Hepatocyte (in vitro differentiated cells): ENCODE measurements at places on chromosomes 5 and 9. TPM values are rescaled to one million over a fixed set of nuclear protein-coding genes. Genes with fewer than 3 reads are reported as not detected.
A peak's percentile ranks its signal among the peaks of the same experiment; 100 is the strongest.

DNA sequence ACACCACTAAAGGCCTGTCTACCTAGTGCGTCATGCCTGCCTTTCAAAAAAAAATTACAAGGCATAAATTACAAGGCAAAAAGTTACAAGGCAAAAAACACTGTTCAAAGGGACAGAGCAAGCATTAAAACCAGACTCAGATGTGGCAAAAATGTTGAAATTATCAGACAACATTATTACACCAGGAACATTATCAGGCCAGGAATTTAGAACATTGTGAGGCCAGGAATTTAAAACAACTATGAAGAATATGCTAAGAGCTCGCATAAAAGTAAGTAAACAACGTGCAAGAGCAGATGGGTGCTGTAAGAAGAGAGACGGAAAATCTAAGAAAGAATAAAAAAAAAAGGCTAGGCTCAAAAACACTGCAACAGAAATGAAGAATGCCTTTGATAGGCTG, 18.2 kb upstream of the MLANA start:
- peak overlapping the region; percentile 64 for H3K27ac ChIP-seq
- H3K36me3 ChIP-seq: no peaks in the 10 kb centered on the region

OR1Q1 gene
- total RNA-seq: not detected in 2 replicates

DNA sequence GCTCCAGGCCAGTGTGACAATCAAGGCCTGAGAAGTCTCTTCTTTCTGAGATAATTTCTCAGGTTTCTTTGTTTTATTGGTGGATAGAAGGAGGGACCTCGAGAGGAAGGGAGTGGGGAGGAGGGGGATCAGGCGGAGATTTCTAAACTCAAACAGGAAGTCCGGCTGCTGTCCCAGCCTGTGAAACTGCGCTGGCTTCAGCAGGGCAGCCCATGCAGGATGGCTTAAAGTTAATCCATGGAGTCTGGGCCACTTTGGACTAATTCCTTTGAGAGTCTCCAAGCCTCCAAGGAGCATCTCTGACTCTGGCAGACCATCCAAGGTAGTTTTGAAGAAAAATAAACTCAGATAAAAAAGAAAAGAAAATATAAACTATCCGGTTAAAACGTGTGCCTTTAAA, 378.5 kb downstream of the MLLT3 start:
- no peaks in the 10 kb centered on the region for H3K4me1 ChIP-seq
- H3K27ac ChIP-seq: peak overlapping the region; percentile 47
- no peaks in the 10 kb centered on the region for H3K27me3 ChIP-seq
- H3K4me3 ChIP-seq: no peak overlapping the region
- DNase-seq: no peak

PCDHAC1 gene
- total RNA-seq: 6.3 and 7.0 TPM in 2 replicates

SMIM33 gene
- not detected in 2 replicates for total RNA-seq

DDX41 gene
- 45.0 and 65.9 TPM in 2 replicates for total RNA-seq

CNTNAP3 gene
- total RNA-seq: 0.44 and 1.00 TPM in 2 replicates

GZMA gene
- total RNA-seq: not detected in 2 replicates

TAF11L5 gene
- not detected in 2 replicates for total RNA-seq

HAND1 gene
- total RNA-seq: 35.6 and 39.2 TPM in 2 replicates

ATG10 gene
- total RNA-seq: 8.9 and 11.8 TPM in 2 replicates

DNA sequence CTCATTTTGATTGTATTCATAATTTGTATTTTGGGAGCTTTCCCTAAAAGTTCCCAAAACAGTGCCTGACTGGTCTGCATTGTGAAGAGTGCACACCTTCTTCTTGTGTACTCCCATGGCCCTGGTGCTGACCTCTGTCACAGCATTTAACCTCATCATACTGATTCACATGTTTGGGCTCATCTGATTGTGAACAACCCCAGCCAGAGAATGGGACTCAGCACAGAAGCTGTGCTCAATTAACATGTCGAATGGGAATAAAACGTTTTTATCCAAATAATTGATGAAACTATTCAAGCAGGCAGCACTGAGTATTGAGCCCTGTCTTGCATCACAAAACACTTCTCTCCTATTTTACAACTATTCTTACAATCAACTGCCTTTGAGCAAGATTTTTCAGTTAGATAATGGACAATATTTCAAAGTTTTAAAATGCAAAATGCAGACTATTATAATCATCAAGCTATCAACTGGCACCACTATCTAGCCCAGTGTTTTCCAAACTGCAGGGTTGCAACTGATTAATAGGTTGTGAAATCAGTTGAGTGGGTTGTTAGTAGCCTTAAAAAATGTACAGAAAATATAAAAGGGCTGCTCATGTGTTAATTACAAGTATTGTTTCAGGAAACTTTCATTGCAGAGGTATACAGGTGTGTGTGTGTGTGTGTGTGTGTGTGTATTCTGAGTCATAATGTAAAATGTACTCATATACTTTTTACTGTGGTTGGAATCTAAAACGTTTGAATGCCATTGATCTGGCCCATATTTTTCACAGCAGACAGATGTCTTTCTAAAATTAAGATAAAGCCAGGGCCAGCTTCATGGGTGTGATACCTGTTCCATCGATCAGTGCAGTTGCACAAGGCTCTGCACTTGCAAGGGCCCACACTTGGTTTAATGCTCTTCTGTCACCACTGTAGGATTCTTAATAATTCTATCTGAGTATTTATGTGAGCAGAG, 190.5 kb downstream of the PIK3R1 start:
- H3K4me3 ChIP-seq: no peak overlapping the region
- peak overlapping the region; percentile 54 for H3K27ac ChIP-seq
- no peaks in the 10 kb centered on the region for H3K27me3 ChIP-seq
- no peak for DNase-seq
- H3K4me1 ChIP-seq: peaks cover 9% of the 10 kb centered on the region

DNA sequence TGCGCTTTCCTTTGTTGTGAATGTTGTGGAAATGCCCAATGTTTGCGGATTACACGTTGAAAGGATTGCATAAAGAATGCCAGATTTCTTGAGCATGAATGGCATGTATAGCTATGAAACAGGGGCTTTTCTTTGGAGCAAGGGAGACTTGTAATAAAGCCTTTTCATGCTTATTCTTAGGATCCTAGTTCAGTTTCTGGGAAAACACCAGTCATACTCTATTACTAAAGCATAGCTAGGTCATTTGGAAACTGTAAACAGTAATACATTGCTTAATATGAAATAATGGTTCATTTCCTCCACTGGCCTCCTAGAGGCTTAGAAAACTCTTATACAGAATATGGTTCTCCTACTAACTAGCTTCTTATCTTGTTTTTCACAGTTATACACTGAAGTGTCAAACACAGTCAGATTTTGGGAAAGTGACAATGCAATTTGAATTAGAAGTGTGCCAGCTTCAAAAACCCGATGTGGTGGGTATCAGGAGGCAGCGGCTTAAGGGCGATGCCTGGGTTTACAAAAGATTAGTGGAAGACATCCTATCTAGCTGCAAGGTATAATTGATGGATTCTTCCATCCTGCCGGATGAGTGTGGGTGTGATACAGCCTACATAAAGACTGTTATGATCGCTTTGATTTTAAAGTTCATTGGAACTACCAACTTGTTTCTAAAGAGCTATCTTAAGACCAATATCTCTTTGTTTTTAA, 104.2 kb downstream of the MELK start:
- no peak overlapping the region for H3K4me3 ChIP-seq
- no peak for DNase-seq
- H3K27ac ChIP-seq: no peak overlapping the region
- H3K4me1 ChIP-seq: no peaks in the 10 kb centered on the region
- no peaks in the 10 kb centered on the region for H3K36me3 ChIP-seq

ACER2 gene
- total RNA-seq: 6.3 and 6.6 TPM in 2 replicates

DNA sequence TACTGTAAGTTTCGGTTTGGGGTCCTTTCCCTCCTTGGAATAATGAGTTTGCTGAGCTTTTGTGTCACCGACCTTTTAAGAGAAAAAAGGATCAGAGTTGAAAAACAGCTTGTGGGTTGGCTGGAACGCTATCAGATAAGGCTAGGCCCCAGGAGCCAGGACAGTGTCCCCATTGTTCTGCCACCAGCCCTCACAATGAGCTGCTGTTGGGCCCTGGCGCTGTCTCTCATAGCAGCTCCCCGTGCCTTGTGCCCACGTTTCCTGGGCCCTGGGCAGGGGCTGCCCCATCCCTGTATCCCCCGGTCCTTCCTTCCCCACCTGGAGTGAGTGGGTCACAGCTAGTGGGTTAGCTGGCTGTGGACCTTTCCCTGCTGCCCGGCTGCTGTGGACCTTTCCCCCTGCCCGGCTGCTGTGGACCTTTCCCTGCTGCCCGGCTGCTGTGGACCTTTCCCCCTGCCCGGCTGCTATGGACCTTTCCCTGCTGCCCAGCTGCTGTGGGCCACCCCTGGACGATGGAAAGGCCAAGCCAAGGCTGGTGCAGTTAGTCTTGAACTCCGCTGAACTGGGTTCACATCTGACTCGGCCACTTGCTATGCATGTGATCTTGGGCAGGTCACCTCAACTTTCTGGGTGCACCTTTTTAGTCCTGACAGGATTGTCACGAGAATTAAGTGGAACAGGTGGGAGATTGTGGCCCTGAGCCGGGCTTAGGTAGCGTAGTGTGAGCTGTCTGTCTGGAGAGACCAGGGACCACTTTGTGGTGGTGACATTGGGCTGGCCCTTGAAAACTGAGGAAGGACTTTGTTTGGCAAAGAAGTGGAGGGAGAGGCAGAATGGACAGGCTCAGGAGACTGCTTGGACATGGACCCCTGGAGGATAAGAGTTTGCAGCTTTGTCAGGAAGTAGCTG, 99.5 kb downstream of the DAB2IP start:
- peak overlapping the region; percentile 68 for H3K27ac ChIP-seq
- H3K4me3 ChIP-seq: no peak overlapping the region
- no peak for DNase-seq
- H3K36me3 ChIP-seq: no peaks in the 10 kb centered on the region
- H3K4me1 ChIP-seq: peaks cover 11% of the 10 kb centered on the region

C9orf153 gene
- total RNA-seq: not detected in 2 replicates

MARCOL gene
- total RNA-seq: not detected in 2 replicates

GRCh38 chr5:103561685-103562452, 720 bp downstream of the NUDT12 start:
- DNase-seq: peak; percentile 8
- no peaks in the 10 kb centered on the region for H3K36me3 ChIP-seq
- peak overlapping the region; percentile 98 for H3K27ac ChIP-seq
- peaks cover 9% of the 10 kb centered on the region for H3K4me1 ChIP-seq

- no peak overlapping the region for H3K4me3 ChIP-seq
- no peaks in the 10 kb centered on the region for H3K4me1 ChIP-seq
- H3K27ac ChIP-seq: peak overlapping the region; percentile 48
- H3K27me3 ChIP-seq: peaks cover 3% of the 10 kb centered on the region
- DNase-seq: peak; percentile 56
- H3K36me3 ChIP-seq: no peaks in the 10 kb centered on the region
These were observed 68.8 kb downstream of the TLR4 start for GRCh38 chr9:117772960-117773359.

DNA sequence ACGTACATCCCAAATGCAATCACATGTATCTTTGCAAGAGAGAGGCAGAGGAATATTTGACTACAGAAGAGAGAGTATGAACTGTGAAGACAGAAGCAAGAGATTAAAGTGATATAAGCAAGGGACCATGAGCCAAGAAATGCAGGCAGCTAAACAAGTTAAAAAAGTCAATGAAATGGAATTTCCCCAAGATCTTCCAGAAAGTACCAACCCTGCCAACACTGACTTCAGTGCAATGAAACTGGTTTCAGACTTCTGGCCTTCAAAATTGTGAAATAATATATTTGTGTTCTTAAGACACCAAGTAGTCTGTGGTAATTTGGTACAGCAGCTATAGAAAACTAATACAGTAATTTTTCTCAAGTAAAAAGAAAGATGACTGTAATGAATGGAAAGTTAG, 20.9 kb downstream of the FOXI1 start:
- H3K27ac ChIP-seq: no peak overlapping the region
- no peaks in the 10 kb centered on the region for H3K36me3 ChIP-seq
- H3K4me3 ChIP-seq: no peak overlapping the region
- H3K27me3 ChIP-seq: no peaks in the 10 kb centered on the region
- H3K4me1 ChIP-seq: no peaks in the 10 kb centered on the region
- DNase-seq: no peak

- no peaks in the 10 kb centered on the region for H3K27me3 ChIP-seq
- H3K27ac ChIP-seq: no peak overlapping the region
- H3K4me1 ChIP-seq: no peaks in the 10 kb centered on the region
- DNase-seq: no peak
These were observed 18.2 kb upstream of the SLCO4C1 start for GRCh38 chr5:102314328-102314727.

DNA sequence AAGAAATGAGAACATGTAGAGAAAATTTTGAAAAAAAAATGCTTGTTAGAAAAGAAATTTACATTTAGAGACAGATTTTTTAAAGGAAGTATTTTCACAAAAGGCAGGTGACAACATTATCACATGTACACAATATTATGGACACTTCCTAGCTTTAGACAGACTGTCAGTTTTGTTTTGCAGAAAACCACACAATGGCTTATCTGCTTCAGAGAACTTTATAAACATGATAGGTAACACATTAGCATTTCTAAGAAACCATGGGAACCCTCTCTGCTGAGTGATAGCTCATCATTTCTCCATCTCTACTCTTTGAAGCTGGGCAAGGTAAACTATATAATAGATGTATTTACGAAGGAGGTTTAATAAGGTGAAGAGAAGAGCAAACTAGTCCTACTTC, 25.6 kb downstream of the POU5F2 start:
- H3K4me3 ChIP-seq: no peak overlapping the region
- H3K27me3 ChIP-seq: no peaks in the 10 kb centered on the region
- H3K27ac ChIP-seq: no peak overlapping the region
- H3K36me3 ChIP-seq: no peaks in the 10 kb centered on the region
- H3K4me1 ChIP-seq: peaks cover 8% of the 10 kb centered on the region

GRCh38 chr5:123856766-123857165, 344.8 kb downstream of the CSNK1G3 start:
- H3K4me1 ChIP-seq: no peaks in the 10 kb centered on the region
- H3K36me3 ChIP-seq: no peaks in the 10 kb centered on the region
- no peaks in the 10 kb centered on the region for H3K27me3 ChIP-seq
- no peak overlapping the region for H3K4me3 ChIP-seq

- no peaks in the 10 kb centered on the region for H3K4me1 ChIP-seq
- H3K36me3 ChIP-seq: no peaks in the 10 kb centered on the region
- no peak for DNase-seq
- H3K27me3 ChIP-seq: no peaks in the 10 kb centered on the region
- no peak overlapping the region for H3K27ac ChIP-seq
These were observed 64.1 kb upstream of the GOLM1 start for GRCh38 chr9:86163503-86163902.

DNA sequence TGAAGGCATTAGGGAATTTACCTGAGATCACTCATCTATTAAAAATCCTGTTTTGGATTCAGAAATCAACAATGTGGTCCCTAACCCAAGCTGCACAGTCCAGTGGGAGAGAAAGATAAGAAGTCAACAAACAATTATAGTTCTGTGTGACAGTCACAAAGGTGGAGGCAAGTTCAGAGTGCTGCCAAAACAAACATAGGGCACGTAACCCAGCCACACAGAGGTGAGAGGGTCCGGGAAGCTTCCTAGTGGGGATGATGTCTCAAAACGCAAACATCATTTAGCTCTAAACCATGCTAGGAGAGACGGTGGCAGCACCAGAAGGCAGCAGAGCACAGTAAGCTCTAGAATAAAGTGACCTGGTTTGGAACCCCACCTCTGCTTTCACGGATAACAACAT, 158.9 kb downstream of the MAPKAP1 start:
- DNase-seq: no peak
- no peak overlapping the region for H3K4me3 ChIP-seq
- H3K36me3 ChIP-seq: no peaks in the 10 kb centered on the region
- no peak overlapping the region for H3K27ac ChIP-seq

PCDHB2 gene
- 23.0 and 27.7 TPM in 2 replicates for total RNA-seq

SPATA31A3 gene
- not detected in 2 replicates for total RNA-seq

GRCh38 chr9:77432053-77432452, 216.1 kb downstream of the GNA14 start:
- no peak for DNase-seq
- H3K27me3 ChIP-seq: no peaks in the 10 kb centered on the region
- no peaks in the 10 kb centered on the region for H3K36me3 ChIP-seq
- H3K4me1 ChIP-seq: no peaks in the 10 kb centered on the region
- no peak overlapping the region for H3K4me3 ChIP-seq

GRCh38 chr9:104826079-104826775, 62.3 kb downstream of the NIPSNAP3B start:
- no peak overlapping the region for H3K27ac ChIP-seq
- no peak overlapping the region for H3K4me3 ChIP-seq
- peaks cover 4% of the 10 kb centered on the region for H3K36me3 ChIP-seq

KCNIP1 gene
- total RNA-seq: 0.43 and 1.5 TPM in 2 replicates
